ENCODE measurements at places on chromosomes 16 and 17.

DNA sequence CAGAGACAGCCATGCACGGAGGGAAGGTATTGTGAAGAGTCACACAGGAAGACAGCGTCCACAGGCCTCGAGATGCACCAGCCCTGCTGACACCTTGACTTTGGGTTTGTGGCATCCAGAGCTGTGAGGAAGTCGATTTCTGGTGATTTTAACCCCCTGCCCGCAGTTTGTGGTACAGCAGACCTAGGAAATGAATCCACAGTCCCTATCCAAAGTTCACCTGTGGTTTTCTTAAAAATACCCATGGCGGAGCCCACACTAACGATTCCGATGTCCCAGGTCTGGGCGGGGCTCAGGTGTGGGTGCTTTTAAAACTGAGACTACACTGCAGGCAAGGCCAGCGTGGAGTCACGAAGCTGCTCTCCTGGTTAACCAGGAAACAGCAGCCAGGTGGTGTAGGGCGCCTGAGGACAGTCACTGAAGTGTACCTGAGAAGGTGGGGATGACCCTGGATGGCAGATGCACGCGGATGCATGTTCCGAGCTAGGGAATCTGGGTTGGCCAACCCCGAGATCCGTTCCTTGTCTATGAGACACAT is 14.4 kb upstream of the MEAK7 start:
- DNase-seq, result peak; percentile 77

DNA sequence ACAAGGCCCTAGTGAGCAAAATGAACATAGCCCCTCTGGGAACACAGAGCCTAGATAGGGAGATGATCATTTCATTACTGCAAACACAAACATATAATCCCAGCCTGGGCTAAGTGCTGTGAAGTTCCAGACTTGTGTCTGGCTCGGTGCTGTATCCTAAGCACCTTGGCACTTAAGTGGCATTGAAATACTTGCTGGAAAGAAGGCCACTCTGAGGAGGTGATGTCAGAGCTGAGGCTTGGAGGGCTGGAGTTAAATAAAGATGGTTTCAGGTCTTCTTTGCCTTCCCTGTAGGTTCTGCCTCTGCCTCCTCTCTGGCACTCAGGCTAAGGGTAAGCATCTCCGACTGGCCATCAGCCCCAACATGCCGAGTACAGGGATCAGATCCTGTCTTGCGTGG is 2.4 kb upstream of the CACNA1G start:
- no peak for DNase-seq

DNA sequence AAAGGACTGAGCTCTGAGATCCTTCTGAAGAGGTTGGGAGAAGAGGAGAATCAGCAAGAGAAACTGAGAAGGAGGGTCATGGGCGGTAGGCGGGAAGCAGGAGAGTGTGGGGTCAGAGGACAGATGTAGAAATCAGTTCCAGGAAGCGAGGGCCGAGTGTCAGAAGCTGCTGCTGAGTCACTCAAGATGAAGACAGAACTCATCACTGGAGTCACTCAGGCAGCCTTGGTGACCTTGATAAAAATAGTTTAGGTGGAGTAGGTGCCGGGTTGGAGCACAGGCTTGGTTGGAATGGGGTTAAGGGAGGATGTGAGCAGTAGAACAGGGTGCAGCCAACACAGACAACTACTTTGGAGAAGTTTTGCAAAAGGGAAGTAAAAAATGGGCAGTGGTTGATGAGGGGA is 6.1 kb upstream of the ITGAM start:
- DNase-seq, result no peak

GRCh38 chr17:50027172-50027880 is 28.6 kb upstream of the ITGA3 start:
- DNase-seq, result no peak

DNA sequence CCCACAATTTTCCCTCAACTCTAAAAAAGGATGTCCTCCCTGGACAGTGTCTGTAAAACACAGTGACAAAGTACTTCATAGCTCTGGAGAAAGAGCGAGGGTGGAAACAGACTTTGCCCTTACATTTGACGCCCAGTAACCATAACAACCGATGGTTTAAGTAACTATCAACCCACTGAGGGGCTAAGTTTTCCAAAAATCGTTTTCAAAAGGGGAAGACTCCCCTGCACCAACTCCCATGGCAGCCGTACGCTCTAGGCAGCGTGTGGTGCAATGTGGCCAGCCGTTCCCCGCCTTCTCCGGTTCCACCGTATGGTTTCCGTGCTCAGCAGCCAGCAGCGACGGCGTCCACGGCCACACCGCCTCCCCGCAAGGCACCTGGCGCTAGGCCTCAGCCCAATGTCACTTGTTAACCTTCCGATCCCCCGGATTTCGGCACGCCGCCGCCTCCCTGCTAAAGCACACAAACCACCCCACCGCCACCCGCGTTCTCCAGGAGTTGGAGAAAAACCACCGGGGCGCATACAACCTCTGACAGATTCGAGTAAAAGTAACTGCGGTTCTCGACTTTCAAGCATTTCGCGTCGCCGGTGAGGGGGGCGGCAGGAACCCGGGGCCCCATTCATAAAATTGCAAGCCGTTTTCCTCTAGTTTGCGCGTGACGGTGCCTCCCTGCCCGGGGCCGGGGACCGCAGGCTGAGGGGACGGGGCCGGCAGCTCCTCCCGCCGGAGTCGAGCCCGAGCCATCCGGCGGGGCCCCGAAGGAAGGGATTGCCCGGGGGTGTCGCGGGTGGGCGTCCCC is 661 bp downstream of the TEX2 start:
- DNase-seq, result peak; percentile 32

DNA sequence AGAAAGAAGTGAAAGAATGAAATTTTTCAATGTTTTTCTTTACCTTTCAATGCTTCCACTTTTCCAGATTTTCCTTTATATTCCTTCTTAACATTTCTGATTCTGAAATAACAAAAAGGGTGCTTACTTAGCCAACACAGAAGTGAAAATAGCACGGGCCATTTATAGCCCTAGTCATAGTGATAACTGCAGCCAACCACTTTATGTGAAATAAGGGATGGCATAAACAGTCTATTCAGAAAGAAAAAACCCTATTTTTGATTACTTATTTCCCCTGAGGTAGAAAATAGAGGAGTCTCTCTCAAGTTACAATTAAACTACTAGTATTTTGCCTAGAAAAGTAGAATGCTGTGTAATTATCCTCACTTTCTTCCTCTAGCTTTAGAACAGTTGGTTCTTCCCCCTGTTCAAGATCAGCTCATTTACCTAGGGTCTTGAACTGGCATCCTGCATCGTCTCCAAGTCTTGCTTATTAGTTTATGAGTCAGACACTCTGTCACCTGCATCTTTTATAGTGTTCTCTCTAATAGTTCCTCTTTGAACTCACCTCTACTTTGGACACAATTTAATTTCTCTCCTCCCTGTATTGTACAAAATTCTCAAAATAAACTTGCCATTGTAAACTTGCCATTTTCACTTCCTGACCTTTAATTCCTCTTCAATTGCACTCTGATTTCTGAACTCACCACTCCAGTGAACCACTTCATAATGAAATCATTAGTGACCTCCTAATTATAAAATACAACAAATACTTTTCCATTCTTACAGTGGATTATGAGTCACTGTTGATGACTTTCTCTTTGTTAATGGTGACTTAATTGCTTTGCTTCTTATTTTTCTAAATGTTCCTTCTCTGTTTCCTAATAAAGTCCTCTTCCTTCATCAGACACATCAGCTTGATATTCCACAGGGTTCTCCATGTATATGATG is 23.6 kb downstream of the ABCA6 start:
- no peak for DNase-seq

- no peak for DNase-seq
These were observed 3.0 kb upstream of the ABCC1 start for GRCh38 chr16:15946257-15947044.

GRCh38 chr16:11964761-11965551 is at the start of gene TNFRSF17:
Gene TNFRSF17 (plus strand): TSS chr16:11965210. CDS start chr16:11965325, 115 bp downstream.
- DNase-seq, result no peak

DNA sequence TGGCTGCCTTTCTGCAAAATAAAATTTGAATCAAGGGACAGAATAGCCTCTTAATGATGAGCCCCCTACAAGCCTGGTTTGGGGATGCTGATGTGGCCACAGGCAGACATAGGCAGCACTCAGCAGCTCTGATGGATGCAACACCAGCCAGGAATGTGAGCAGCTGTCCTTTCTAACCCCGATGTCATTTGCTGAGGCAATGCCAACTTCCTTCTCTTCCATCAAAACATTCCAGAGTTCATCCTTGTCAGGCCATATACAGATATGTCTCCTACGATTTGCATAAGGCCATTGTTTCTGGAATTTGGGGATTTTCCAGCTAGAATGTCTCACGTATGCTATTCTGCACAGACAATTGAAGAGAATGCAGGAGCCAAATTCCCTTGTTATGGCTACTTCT is 52.1 kb upstream of the MYOCD start:
- DNase-seq, result no peak

- DNase-seq, result peak; percentile 16
These were observed 103.8 kb downstream of the RAB11FIP4 start for GRCh38 chr17:31495022-31495885.

- DNase-seq, result no peak
These were observed 65.0 kb downstream of the CRISPLD2 start for GRCh38 chr16:84884596-84885341.

DNA sequence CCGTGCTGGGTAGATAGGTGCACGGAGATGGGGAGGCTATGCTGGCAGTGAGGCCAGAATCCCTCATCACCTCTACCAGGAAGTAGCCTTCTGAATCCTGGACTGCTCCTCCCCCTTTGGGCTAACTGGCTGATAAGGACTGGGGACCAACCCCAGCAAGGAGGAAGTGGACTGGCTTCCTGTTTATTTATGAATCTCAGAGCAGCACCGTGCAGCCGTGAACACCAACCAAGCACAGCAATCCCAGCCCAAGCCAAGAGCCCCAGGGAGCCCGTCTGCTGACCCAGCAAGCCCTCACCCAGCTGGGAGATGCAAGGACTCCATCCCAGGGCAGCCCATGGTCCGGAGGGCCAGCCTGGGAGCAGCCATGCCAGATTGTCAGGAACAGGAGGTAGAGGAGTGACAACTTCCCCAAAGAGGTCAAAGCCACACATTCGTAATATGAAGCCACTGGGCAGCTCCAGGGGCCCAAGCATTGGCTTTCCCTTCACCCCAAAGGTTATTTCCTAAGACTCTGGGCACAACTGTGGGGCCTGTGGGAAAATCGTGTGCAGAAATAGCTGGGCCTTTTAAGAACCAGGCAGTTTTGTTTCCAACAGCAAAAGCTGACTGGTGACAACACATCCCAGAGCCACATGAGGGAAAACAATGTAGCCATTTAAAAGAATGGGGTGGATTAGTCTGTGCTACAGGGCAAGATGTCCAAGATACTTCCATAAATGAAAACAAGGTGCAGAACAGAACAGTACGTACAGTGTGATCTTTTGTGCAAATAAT is 23.9 kb downstream of the PHB1 start:
- DNase-seq, result no peak

DNA sequence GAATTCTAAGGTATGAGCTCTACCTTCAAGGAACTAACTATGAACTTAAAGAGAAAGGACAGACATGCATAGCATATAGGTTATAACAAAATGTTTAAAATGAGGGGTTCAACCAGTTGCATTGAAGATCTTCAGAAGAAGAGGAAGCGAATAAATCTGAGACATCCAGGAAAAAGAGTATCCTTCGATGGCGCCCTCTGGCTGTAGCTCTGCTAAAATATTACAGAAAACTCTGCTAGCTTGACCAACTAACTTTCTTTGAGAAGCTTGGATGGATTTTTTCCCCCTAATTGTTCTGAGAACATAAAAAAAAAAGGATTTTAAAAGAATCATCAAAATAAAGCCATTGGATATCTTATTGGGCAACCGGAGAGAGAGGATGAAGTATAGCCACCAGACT is 659.9 kb upstream of the SOX9 start:
- no peak for DNase-seq

- DNase-seq, result no peak
These were observed 197.3 kb downstream of the SOX9 start for GRCh38 chr17:72318131-72318530.

- DNase-seq, result peak; percentile 33
These were observed 1.0 kb downstream of the GABARAP start for GRCh38 chr17:7241090-7241733.

DNA sequence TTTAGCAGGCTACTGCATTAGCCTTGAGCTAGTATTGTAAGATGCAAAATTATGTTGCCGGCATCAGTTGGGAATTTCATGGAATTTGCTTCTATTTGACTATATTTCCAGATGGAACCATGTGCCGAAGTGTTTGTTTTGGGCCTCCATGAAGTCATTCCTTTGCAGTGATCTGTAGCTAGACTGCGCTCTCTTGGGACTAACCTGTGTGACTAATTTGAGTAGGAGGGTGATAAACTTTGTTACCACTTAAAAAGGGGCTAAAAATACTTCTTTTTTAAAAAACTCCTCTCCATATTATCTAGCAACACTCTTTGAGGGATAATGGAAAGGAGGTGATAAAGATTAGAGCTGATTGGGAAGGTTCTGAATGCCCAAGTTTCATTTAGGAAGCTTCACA is 166.8 kb upstream of the TBX2 start:
- DNase-seq, result no peak

DNA sequence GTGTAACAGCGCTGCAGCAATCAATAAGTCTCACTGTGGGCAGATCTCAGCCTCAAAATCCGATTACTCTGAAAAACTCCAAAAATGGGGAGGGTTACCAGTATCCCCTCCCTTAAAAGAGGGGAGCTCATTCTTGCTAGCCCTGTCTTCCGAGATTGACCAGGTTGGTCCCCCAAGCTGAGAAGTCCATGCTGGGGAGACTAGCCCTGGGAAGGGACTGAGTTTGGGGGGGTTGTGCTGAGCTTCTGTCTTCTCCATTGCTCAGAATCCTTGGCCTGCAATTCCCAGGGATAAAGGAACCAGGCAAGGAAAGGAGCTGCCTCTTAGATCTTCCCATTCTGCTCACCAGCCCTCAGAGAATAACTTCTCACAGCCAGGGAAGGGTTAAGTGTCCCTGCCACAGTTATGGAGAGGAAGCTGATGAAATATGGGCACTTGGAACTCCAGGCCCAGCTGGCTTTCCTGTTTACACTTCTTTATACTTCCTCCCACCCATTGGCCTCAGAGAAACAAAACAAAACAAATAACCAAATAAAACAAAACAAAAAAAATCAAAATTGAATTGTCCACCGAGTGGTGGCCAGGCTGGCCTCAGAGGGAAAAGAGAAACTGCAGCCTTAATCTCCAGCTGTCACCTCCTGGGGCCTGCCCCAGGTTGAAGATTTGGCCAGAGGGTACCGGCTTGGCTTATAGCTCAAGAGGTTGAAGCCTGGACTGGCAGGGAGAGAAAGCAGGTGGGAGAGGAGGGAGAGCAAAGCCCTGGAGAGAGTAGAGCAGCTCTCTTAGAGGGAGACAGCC is 2.6 kb downstream of the HOXB3 start:
- DNase-seq, result peak; percentile 92

GRCh38 chr17:40596261-40596919 is 31.1 kb upstream of the CCR7 start:
- no peak for DNase-seq

DNA sequence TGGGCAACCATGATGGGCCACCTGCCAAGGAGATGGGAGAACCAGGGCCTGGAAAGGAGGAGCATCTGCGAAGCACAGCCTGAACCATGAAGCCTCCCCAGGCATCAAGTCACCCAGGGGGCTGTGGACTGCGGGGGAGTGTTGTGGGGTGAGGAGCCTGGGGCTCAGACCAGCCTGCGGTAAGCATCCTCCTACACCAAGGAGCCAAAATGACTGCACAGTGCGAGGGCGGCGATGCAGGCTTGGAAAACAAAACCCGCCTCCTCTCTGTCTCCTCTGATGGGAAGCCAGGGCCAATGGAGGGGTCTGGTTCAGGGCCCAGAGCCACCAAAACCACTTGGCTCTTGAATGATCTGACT is 18.1 kb upstream of the MAF start:
- no peak for DNase-seq
